ENCODE measurements at places on chromosomes 5 and 9.

DNA sequence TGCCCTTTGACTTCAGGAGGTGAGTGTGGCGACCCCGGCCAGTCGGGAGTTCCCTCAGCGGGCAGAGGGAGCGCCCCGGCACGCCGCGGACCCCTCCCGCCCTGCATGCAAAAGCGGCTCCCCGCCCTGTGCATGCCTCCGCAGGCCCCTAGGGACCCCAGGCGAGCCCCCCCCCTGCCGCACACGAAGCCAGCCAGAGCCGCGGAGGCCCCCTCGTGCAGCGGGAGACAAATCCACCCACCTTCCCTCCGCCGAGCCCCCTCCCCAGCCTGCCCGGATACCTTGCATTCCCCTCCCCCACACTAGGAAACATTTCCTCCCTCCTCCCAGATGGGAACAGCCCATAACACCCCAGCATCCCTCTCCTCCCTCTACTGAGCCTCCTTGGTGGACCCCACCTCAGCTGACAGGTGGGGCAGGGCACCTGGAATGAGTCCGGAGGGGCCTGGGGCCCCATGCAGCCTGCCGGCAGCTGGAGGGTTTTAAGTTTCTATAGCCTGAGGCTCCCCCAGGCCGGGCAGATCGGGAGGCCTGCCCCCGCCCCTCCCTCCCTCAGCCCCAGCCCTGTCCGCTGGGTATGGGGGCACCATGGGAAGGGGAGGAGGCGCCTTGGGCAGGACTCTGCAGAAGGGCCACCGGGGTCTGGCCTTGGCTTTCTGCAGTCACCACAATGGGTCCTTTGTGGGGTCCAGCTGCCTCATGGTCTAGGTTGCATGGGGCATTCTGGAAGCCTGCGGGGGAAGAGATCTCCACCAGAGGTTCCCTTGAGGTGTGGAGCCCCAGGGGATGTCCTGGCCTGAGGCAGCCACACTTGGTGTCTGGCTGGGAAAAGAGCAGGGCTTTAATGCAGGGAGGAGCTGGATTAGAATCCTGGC, 601 bp downstream of the ERGIC1 start:
- no peak for DNase-seq

DNA sequence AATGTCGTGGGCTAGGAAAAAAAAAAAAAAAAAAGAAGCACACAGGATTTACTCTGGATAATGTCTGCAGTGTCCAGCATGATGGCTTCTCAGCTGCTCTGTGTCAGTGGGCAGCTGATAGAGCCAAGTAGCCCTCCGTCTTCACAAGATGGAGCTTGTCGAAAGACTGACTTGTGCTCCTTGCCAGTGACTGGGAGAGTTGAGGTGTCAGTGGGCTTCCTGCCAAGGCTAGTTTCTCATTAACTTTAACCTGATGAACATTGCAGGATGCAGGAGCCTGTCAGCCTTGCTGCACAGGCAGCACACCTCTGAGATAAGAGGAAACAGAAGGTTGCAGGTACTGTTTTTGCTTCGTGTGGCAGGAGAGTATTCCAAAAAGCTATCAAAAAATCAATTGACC, 171.4 kb upstream of the SGCD start:
- no peak for DNase-seq

- DNase-seq = peak; percentile 51
These were observed 124.4 kb downstream of the TENT4A start for GRCh38 chr5:6837519-6838110.

- no peak for DNase-seq
These were observed 107.2 kb upstream of the SLIT3 start for GRCh38 chr5:169408171-169408570.

- DNase-seq = no peak
These were observed 2.3 kb upstream of the PLK2 start for GRCh38 chr5:58462154-58462553.

DNA sequence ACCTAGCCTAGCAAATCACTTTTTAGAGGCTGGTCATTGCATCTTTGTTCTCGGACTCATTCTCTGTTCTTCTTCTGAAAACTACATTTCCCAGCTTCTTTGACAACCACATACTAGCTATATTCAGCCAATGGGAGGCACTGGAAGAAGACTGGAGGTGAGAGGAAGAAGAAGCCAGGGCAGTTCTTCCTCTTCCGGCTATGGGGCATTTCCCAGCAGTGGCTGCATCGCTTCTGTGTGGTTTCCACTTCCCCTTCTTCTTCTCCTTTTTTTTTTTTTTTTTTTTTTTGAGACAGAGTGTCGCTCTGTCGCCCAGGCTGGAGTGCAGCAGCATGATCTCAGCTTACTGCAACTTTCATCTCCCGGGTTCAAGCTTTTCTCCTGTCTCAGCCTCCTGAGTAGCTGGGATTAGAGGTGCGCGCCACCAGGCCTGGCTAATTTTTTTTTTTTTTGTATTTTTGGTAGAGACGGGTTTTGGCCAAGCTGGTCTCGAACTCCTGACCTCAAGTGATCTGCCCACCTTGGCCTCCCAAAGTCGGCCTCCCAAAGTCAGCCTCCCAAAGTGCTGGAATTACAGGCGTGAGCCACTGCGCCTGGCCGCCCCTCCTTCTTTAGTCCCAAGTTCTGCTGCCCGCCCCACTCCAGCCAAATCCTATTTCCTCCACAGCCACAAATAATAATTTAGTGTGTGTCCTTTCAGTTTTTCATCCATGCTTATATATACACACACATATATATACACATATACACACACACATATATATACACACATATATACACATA, 6.9 kb upstream of the UBAP1 start:
- no peak for DNase-seq

DNA sequence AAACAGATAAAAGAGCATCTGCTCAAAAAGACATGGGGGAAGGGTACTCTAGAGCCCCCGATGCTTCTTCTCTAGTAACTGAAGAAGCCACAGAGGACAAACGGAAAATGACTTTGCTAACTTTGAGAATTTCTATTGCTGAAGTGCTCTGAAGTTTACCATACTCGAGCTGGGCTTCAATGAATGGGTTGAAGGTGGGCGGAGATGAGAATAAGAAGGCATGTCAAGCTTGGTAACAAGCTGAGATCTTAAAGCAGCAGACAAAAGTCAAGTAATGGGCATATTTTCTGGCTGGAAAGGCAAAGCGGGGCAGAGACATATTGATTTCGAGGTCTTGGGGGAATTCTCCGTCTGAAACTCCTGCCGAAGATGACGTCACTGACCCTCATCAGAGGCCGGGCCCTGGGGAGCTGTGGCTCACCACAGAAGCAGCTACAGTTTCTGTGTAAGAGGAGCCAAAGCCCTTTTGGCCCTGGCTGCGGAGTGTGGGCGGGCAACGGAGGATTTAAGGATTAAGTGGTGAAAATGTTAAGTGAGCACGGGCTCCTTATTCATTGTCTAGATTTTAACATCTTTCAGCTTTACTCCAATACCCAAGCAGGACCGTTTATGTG, 115.8 kb upstream of the SLIT3 start:
- no peak for DNase-seq

DNA sequence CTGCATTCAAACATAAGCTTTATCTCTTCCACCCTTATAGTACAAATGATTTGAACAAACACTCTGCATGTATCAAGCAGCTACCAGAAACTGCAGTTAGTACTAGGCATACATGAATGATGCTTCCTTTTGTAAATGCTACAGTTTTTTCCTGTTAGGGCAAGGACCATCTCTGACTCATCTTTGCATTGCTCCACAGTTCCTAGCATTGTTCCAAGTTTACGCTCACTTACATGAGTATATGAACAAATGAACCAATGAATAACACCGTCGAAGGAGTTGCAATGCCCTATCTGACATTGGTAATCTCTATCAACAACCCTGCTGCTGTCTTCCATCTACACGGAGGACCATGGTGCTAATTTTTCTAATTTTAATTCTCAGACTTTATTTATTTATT, 2.1 kb upstream of the ALDH7A1 start:
- no peak for DNase-seq

DNA sequence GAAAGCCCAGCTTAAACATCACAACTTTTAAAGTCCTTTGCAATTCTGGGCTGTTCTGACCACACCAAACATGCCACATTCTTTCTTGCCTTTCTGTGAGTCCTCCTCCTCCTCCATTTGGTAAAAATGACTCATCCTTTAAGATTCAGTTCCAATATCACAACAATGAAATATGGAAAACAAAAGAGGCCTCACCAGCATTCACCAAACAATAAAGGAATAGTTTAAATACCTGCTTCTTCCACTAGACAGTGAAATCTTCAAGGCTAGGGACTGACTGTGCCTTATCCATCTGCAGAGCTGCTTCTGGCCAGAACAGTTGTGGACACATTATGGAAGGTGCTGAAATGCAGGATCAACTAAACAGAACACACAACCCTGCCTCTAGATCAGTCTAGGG, 36.0 kb downstream of the NR6A1 start:
- DNase-seq = no peak

DNA sequence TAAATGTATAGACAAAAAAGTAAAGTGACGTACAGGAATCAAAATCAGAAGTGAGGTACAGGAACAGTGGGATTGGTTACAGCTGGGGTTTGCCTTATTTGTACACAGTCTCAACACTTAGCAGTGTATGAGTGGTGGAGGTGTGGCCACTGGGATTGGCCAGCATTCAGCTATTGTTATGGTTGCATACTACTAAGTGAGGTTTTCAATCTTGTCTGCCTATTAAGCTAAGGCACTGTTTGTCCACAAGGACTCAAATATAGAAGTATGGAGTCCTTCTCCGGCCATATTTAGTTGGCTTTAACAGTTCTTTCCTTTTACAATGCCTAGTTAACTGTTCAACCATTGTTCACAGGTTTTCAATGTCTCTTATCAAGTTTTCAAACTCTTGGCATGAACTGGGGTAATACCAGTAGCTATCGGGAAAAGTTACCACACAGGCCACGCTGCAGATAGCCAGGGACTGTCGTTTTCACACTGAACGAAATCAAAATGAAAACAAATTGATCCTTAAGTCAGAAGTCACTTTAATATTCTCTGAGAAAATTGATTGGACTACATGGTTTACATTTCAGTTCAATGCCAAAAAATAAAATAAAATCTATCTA, 176.0 kb upstream of the FREM1 start:
- DNase-seq = no peak

DNA sequence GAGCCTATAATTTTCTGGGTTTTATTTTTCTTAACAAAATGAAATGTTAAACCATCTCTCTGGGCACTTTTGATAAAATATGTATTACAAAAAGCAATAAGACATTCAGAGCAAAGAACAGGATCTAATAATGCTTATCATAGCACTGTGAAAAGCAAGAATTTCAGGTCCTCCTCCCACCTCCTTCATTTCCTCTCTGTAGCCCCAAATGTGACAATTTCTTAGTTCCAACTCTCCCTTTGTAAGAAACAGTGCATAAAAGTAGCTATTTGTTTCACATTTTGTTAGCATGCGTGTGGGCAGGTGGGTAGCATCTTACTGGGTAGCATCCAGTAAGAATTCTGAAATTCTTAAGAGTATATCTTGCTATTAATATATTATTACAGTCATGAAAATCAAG, 130.9 kb upstream of the RASA1 start:
- DNase-seq = no peak

DNA sequence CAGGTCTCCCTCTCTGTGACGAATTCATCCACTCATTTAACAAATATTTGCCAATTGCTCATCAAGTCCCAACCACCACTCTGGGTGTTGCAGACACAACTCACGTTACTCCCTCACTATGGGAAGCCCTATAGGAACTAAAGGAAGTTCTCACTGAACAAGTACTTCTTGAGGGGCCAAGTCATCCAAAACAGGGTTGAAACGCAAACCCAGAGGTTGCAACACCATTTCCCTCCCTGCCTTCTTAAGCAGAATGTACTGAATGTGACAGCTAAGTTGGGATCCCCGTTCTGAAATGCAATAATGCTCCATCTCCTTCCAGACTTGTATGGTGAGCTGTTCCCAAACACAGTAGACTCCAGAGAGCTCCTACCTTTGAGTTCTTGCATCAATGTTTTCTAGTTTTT, 34.3 kb downstream of the EPB41L4B start:
- no peak for DNase-seq

- no peak for DNase-seq
These were observed 304.6 kb downstream of the PDE4D start for GRCh38 chr5:59588922-59589321.

GRCh38 chr5:93674138-93674537, 67.3 kb downstream of the POU5F2 start:
- DNase-seq = no peak

GRCh38 chr9:38357350-38358114, 35.0 kb upstream of the ALDH1B1 start:
- DNase-seq = no peak

DNA sequence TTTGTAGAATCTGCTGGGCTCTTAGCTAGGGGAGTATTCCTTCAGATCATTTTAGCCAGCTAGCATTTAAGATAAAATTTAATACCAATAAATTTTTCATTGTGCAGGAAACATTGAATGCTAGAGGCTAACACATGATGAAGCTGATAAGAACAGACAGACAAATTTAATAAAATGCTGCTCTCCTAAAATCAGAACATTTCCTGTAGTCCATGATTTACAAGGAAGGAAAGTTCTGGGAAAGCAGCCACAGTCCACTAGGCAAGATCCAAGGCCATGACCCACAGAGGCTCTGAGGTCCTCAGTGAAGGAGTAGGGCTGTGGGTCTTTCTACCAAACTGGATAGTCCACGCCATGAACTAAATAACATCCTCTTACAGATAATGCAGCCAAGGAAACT, 253.0 kb downstream of the ICE1 start:
- DNase-seq = no peak

DNA sequence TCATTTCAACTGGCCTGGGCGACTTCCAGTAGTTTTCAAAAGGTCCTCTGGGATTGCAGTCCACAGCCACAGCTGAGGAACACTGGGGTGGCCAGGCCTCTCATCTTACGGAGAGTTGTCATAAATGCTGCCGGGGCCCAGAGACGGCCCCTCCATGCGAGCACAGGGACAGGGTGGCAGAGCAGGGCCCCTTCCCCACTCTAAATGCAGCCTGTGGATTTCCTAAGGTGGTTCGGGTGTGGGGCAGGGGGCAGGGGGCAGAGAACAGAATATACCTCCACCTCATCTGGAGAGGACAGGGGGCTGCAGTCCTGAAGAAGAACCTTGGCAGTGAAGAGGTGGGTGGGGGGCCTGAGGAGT, 113.6 kb upstream of the TBC1D2 start:
- no peak for DNase-seq

GRCh38 chr5:111111956-111112355, 19.8 kb downstream of the WDR36 start:
- DNase-seq = no peak

DNA sequence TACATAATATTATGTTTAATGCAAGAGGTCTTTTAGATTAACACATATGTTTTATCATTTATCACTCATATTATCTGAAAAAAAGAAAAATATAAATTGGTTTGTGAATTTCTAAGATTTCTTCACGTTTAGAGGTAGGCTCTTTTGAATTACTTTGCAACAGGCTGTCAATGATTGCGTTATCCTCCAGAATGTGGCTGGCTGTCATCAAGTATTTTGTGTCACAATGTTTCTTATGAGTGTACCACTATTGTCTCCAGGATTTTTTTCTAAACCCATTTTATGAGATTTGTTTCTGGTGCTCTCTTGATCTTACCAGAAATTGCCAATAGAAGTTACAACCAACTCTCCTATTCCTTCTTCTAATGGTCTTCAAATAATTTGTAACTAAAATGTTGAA, 307.9 kb downstream of the DMAC1 start:
- no peak for DNase-seq
